Fibroblast of villous mesenchyme (primary cell): ENCODE measurements at places on chromosomes 2 and 18.

- no peak for DNase-seq
Measured at GRCh38 chr2:45000341-45000901, 8.8 kb downstream of the SIX2 start.

DNA sequence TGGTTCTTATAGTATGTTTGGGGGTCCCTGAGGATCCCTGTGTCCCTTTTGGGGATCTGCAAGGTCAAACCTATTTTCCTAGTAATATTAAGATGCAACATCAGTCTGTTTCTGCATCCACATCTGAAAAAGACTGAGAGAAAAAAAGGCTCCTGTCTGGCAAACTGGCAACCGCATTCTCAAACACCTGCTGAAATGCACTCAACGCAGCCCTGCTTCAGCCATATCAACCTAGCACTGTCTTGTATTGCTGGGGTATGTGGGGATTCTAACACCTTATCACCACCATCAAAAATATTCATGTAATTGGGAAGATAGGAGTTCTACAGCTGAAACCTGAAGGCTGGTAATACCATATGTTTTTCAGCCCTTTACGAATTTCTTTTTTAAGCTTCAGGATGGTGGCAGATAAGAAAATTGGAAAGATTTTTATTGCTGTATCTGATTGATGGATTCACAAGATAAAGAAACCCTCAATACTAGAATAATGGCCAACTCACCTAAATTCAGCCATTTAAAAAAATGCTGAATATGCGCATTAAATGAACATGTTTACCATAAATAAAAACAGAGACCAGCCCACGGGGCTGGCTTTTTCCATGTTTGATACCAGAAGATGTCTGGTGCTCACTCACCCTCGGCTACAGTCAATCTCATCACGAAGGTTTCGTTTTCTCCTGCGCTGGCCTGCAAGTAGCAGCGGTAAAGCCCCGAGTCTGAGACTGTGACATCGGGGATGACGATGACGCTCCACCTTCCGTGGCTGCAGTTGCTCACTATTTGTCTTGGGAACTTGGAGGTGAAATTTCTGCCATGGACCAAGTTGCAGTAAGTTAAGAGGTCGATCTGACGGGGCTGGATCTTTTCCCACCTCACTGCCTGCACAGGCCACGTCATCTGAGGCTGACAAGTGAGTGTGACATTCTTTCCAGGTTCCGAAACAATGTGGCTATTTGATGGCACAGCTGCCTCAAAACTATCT, 52.3 kb downstream of the CD226 start:
- DNase-seq: no peak

DNA sequence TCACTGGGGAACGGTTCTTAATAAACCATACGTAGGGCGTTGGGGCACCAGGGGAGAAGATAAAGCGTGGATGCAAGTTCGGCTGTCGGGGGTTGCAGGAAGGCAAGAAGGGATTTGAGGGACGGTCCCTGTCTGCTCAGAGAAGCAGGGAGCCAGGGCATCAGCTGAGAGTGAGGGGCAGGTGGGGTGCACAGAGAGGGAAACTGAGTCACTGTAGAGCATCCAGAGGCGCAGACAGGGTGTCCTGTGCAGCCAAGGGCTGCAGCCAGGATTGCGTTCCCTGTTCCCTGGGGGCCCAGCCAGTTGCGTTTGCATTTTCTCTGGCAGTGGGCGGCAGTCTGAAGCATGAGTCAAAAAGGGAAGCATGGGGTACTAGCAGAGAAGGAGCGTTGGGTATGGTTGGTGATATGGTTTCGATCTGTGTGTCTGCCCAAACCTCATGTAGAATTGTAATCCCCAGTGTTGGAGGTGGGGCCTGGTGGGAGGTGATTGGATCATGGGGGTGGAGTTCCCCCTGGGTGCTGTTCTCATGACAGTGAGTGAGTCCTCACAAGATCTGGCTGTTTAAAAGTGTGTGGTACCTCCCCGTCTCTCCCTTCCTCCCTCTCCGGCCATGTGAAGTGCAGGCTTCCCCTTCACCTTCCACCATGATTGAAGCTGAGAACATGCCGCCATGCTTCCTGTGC, 202.9 kb downstream of the NDUFA10 start:
- no peak for DNase-seq

DNA sequence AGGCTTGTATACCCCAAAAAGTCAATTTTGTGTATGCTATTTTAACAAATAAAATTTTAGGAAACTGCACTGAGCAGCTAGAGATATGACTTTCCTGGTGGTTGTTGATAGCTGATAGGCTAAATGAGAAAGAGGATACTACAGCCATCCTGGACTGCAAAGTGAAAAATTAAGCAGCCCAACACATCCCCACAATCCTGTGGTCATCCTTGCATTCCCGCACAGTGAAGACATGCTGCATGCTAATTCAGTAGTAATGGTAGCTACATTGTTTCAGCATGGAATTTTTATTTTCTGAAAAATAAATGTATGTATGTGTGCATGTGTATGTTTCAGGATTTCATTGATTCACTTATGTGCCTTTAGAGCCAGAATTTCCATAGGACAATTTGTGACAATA, 124.2 kb upstream of the CCDC68 start:
- no peak for DNase-seq

DNA sequence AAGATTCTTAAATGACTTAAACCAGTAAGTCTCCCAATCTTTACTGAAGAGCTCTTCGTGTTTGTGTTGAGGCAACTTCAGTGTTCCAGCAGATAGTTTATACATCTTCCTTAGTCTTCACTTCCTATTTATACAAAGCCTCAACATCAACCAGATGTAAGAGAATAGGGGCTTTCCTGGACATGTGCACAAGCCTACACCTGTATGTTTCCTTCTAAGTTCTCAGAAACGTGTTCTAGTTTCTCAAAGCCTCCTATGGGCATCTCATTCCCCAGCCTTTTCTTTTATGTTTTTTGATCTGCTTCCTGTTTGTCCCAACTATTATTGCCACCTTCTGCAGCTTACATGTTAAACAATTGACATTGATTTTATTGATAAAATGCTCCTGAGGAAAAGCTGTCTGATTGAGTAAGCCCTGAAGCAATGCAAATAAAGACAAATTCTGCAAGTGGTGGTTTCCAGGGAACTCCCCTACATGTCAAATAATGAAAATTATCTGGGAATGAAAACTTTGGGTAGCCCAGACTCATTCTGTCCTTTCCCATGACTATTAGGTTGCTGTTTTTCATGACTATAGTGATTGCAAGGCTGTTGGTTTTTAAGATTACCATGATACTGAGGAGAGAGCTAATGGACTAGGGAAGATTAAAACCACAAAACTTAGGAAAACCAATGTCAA, 663.3 kb upstream of the ACVR2A start:
- no peak for DNase-seq

GRCh38 chr2:37026050-37026449, 58.1 kb downstream of the HEATR5B start:
- peak; percentile 4 for DNase-seq
